ENCODE measurements at places on chromosomes 4 and X.

DNA sequence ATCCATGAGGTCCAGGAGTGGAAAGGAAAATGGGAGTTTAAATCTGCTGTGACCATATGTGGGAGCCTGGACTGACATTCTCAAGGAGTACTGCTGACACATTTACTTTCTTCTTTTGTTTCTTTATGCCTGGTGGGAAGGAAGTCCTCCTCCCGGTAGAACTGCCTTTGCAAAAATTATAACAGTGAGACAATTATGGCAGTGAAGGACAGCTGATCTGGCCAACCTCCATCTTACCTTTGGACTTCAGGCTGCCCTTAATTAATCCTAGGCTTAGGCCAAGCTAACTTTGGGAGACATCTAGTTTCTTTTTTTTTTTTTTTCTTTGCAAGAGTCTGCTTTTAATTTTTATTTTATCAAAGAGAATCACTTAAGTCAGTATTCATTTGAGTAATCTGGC lies 61.3 kb downstream of the SPINK2 start:
- DNase-seq, result no peak

GRCh38 chr4:165288226-165288625 lies 39.2 kb upstream of the MSMO1 start:
- DNase-seq, result no peak

DNA sequence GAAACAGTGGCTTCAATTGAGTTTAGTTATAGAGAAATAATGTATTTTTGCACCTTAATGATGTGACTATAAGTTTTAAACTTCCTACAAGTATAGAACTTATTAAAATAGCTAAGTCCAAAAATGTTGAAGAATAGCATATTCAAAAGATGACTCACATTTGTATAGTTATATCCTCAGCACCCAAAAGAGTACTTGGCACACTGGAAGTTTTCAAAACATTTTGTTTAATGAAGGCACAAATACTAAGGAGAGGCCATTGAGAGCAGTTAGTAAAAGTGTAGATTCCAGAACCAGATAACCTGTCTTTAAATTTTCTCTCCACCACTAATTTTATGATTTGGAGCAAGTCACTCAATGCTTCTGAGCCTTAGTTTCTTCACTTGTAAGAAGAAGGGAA lies 226.9 kb upstream of the MID1 start:
- DNase-seq, result no peak

- DNase-seq, result no peak
These were observed 22.0 kb downstream of the KLHL15 start for GRCh38 chrX:24005028-24005427.

DNA sequence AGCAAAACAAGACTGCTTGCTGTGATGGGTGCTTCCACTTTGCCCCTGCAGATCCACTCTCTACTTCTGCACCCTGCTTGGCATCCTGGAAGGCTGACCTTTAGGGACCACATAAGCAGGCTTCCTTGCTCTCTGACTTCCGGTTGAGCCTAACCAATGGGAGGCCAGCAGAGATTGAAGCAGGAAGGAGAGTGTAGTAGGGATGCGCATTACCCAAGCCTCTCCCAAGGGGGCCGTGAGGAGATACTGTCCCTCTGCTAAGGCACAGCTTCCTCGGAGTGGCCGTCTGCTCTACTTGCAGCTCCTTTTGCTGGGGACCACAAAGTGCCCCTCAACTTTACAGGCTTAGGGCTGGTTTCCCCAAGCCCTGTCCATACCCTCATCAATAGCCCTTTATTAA lies 624.3 kb upstream of the TENM3 start:
- DNase-seq, result no peak

DNA sequence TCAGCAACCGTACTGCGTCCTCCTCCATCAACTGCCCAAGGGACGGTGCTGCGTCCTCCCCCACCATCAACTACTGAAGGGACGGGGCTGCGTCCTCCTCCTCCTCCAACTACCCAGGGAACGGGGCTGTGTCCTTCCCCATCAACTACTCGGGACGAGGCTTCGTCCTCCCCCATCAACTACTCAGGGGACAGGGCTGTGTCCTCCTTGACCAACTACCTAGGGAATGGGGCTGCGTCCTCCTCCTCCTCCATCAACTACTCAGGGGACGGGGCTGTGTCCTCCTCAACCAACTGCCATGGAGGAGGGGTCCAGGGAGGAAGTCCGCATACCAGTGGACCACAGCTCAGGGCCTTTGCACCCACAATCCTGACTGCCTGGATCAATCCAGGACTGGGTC lies 24.4 kb downstream of the PPP2R3B start:
- no peak for DNase-seq

- DNase-seq, result no peak
These were observed 1.0 kb downstream of the HNRNPH2 start for GRCh38 chrX:101409043-101409442.

DNA sequence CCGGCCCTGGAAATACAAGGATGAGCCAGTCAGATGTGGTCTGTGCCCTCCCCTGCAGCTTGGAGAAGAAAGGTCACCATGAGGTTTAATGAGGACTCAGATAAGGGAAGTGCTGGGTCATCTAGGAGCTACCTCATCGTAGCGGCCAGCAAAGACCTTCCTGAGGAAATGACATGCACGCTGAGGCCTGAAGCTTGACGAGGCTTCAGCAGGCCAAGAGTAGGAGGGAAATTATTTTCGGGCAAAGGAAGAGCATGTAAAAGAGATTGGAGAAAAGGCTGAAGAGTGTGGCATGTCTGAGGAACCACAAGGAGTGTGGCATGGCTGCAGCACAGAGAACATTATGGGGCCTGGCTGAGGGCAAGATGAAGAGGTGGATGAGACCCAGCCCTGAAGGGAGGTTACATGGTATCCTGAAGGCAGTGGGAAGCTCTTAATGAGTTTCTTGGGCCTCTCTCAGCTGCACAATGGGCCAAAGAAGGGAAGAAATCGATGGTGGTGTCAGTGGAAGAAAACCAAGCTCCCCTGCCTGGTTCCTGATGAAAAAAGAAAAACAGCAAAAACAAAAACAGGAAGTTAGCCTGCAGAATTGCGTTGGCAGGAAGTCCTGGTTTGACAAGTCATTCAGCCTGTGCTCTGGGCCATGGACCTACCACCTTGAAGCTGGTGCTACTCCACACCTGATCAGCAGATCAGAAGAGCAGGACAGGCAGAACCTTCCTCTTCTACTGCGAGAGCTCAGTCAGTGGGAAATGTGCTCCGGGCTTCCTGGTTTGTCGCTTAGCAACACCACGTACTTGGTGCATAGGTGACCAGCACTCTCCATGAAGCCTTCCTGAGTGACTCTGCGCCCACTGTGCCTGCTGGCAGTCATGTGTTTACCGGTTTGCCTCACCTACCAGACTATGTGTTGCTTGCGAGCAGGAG lies 134.5 kb upstream of the KLF3 start:
- no peak for DNase-seq

DNA sequence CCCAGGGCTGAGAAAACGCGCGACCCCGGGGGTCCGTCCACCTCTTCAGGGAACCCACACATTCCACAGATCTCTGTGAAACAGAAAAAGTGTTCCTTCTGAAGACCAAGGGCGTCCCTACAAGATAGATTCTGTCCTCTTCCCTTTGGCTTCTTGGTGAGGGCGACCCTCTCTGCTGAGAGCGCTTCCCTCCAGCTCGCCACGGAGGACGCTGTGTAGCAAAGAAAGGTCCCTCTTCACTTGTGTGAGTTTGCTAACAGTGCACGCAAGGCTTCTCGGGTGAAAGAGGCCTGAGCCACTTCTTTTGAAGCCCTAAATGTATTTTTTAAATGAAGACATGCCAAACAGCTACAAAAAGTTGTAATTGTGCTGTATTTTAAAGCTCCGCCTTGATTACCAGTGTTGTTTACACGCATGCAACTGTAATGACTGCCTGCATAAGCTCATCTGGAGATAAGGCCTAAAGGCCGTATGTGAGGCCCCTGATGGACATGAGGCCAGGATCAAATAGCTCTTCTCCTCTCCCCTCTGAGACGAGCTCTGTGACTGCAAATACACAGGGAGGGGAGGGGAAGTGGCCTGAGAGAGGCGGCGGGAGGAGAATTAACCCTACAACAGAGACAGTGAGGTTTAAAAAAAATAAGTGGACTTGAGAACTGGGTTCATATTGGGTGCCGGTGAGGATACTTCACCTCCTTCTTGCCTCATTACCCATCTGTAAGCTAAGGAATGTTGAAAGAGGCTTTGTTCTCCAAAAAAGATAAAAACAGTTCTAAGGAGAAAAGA lies 95.5 kb downstream of the SOWAHB start:
- no peak for DNase-seq

DNA sequence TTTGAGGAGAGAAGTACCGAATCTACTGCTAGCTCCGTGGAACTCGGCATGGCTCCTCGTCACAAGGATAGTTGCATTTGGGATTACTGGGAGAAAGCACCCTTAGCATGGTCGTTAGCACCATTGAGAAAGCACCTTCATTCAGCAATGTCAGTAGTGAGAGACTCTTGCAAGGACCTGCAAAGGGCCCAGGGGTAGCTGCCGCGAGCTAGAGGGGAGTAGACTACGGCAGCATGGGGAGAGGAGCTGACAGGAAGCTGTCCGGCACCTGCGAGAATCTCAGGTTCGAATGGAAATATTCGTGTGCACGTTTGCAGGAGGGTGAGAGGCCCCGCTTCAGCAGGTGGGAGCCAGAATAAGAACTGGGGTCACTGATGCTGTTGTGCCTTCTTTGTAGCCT lies 20.2 kb downstream of the TLR10 start:
- DNase-seq, result no peak

GRCh38 chr4:71050809-71051208 lies 57.4 kb downstream of the DCK start:
- no peak for DNase-seq

GRCh38 chr4:114156371-114156770 lies 176.9 kb upstream of the ARSJ start:
- DNase-seq, result no peak

GRCh38 chrX:152170621-152171020 lies 32.2 kb upstream of the MAGEA10 start:
- no peak for DNase-seq

DNA sequence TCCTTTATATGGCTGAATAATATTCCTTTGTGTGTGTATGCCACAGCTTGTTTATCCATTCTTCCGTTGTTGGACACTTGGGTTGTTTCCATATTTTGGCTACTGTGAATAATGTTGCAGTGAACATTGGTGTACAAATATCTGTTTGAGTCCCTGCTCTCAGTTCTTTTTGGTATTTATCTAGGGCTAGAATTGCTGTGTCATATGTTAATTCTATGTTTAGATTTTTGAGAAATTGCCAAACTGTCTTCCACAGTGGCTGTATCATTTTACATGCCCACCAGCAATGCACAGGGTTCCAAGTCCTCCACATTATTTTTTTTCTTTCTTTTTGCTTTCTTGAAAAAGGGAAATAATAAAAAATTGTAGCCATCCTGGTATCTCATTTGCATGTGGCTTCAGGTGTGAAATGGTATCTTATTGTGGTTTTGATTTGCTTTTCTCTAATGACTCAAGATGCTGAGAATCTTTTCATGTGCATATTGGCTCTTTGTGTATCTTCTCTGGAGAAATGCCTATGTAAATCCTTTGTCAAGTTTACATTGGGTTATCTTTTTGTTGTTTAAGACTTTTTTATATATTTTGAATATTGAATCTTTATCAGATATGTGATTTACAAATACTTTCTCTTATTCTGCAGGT lies 129.7 kb downstream of the RAPGEF2 start:
- DNase-seq, result no peak

- no peak for DNase-seq
These were observed 8.9 kb downstream of the CCNA2 start for GRCh38 chr4:121814756-121815155.

GRCh38 chrX:67998540-67998939 lies 434.8 kb downstream of the OPHN1 start:
- no peak for DNase-seq

GRCh38 chr4:62644372-62644771 lies 1444.2 kb downstream of the ADGRL3 start:
- DNase-seq, result no peak

DNA sequence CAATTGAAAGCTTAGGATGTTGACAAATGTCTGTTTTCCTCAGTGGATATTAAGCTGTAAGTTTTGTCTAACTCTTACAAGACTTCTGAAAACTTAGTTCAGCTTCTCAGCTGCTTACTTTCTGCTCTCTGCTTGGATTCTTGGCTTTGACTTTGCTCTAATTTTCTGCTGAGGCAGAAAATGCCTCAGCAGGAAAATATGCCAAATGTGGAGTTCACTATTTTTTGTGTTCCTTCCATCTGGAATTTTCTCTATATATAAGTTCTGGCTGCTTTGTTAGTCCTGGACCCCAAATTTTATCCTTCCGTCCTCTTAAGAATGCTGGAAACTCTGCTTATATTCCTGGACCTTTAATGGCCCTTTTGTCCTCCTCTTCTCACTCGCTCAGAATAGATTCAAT lies 352.6 kb upstream of the NWD2 start:
- no peak for DNase-seq

- no peak for DNase-seq
These were observed 3.0 kb downstream of the RAP2C start for GRCh38 chrX:132216283-132216682.

DNA sequence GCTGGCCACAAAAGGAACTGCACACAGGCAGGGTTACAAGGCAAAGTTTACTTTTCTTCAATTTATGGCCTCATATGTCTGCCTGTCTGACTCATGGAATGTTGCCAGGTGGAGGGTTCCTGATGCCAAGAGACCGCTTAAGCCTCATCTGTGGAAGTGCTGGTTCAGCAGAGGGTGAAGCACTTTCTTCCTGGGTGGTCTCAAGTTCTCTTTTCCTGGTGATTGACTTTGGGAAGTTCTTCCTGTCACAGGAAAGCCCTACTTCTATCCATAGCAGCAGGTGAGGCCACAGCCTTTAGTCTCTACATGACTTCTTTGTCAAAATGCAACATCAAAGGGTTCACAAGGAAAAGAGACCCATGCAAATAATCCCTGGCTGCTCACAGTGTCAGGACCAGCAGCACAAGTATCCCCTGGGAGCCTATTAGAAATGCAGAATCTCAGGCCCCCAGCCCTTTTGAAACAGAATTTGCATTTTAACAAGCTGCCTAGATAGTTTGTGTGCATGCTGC lies 81.4 kb upstream of the IGFBP7 start:
- no peak for DNase-seq

DNA sequence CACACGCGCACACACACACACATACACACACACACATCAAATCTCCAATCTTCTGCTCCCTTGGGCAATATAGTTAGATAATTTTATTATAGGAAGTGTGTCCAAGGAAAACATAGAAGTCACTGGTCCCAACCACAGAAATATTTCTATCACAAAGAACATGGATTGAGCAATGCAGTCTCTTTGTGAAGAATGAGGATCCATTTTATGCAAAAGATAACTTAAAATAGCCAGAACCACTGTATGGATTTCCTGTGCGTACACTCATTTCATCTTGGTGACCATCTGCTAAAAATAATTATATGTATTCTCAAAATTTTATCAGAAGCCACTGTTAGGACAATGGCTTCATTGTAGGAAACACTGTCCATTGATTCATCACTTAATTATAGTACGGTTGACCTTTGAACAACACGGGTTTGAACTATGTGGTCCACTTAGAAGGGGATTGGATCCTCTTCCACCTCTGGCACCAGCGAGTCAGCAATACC lies 169.6 kb upstream of the MXRA5 start:
- no peak for DNase-seq

- no peak for DNase-seq
These were observed 6.5 kb downstream of the TEX13D start for GRCh38 chrX:124338733-124339514.

- no peak for DNase-seq
These were observed 69.8 kb downstream of the SHROOM3 start for GRCh38 chr4:76504613-76505465.
